Psoas muscle (tissue), 8 donors: ENCODE measurements at places on chromosomes 16 and 17. TPM values are rescaled to one million over a fixed set of nuclear protein-coding genes. Genes with fewer than 3 reads are reported as not detected.
A peak's percentile ranks its signal among the peaks of the same experiment; 100 is the strongest.

DNA sequence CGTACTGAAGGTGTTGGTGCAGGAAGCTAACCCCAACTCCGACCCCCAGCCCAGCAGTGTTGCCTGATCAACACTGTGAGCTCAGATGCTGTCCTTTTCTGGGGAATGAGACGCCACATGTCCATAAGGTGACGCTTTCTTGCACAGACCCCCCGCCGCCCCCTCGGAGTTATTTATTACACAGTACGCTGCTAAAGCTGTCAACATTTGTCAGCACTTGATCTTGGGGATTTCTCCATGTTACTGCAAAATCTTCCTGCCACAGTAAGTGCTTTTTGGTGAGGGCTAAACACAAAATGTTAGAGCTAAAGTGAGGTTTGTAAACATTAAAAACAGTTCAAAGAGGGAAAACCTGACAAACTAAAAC lies 15.9 kb downstream of the CMTM3 start:
- H3K4me1 ChIP-seq: peaks cover 29% of the 10 kb centered on the region
- DNase-seq: no peak
- peak overlapping the region; percentile 88 for H3K27ac ChIP-seq
- H3K27me3 ChIP-seq: no peaks in the 10 kb centered on the region
- no peak overlapping the region for H3K4me3 ChIP-seq

DNA sequence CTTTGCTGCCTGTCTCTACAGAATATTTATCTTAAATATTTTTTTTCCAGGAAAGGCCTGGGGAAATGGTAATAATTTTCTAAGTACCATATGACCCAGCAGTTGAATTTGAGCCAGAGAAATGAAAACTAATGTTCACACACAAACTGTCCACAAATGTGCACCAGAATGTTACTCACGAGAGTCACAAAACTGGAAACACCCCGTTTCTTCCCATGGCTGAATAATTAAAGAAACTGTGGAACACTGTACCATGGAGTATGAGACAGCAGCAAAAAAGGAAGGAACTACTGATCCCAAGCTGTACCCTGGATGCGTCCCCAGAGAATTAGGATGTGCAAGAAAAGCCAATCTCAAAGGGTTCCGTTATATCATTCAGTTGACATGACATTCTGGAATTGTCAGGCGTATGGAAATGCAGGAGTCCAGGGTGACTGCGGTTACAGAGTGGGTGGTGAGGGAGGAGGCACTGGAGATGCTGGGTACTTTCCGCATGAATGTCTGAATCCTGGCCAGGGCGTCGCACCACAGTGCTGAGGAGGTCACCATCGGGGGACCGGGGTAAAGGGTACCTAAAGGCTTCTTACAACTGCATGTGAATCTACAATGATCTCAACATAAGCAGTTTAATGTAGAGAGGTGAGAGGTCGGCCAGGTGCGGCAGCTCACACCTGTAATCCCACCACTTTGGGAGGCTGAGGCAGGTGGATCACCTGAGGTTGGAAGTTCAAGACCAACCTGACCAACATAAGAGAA lies 34.5 kb downstream of the USP22 start:
- H3K36me3 ChIP-seq: peaks cover 100% of the 10 kb centered on the region
- DNase-seq: peak; percentile 15
- H3K4me3 ChIP-seq: no peak overlapping the region
- peaks cover 3% of the 10 kb centered on the region for H3K4me1 ChIP-seq
- H3K27ac ChIP-seq: no peak overlapping the region

DNA sequence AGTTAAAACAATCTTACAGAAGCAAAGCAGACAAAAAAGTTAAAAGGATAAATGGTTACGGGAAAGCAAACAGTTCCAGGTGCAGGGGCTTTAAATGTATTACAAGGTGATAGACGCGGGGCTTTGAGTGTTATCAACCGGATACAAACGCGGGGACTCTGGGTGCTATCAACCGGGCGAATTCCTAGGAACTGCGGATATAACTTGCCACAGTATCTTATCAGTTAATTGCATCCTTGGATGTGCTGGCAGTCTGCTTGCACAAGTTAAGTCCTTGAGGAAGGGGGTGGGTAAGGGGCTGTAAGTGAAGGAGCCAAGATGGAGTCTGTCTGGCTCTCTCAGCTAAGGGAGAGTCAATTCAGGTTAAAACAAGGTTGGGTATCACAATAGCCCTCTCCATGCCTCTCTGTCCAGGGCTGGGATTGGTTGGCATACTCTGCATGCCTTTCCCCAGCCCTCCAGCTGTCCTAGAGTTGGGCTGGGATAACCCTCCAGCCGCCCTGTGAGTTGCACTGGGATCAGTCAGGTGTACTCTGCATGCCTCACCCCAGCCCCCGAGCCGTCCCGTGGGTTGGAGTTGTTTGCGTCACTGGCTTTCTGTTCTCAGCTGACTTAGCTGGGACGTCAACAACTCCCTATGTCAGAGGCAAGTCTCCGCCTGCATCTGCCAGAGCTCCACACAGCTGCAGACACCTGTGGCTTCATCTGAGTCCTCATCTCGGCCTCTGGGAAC lies 40.9 kb downstream of the TMEM235 start:
- peaks cover 10% of the 10 kb centered on the region for H3K27me3 ChIP-seq
- no peaks in the 10 kb centered on the region for H3K4me1 ChIP-seq
- H3K27ac ChIP-seq: no peak overlapping the region
- peak overlapping the region; percentile 6 for H3K4me3 ChIP-seq

GRCh38 chr17:29110372-29110757 lies 67.4 kb downstream of the PIPOX start:
- H3K4me3 ChIP-seq: no peak overlapping the region
- no peaks in the 10 kb centered on the region for H3K27me3 ChIP-seq
- peak overlapping the region; percentile 79 for H3K27ac ChIP-seq
- DNase-seq: no peak

- H3K4me1 ChIP-seq: peaks cover 4% of the 10 kb centered on the region
- no peaks in the 10 kb centered on the region for H3K27me3 ChIP-seq
- DNase-seq: no peak
- H3K27ac ChIP-seq: no peak overlapping the region
- H3K36me3 ChIP-seq: peaks cover 32% of the 10 kb centered on the region
- no peak overlapping the region for H3K4me3 ChIP-seq
These were observed 20.8 kb downstream of the UTS2R start for GRCh38 chr17:82392209-82392920.

GRCh38 chr17:28724500-28725165 lies 1.4 kb downstream of the TLCD1 start:
- H3K4me1 ChIP-seq: peaks cover 40% of the 10 kb centered on the region
- DNase-seq: no peak
- H3K27ac ChIP-seq: no peak overlapping the region

The CACNA1H gene
- 5.9 TPM for total RNA-seq

DNA sequence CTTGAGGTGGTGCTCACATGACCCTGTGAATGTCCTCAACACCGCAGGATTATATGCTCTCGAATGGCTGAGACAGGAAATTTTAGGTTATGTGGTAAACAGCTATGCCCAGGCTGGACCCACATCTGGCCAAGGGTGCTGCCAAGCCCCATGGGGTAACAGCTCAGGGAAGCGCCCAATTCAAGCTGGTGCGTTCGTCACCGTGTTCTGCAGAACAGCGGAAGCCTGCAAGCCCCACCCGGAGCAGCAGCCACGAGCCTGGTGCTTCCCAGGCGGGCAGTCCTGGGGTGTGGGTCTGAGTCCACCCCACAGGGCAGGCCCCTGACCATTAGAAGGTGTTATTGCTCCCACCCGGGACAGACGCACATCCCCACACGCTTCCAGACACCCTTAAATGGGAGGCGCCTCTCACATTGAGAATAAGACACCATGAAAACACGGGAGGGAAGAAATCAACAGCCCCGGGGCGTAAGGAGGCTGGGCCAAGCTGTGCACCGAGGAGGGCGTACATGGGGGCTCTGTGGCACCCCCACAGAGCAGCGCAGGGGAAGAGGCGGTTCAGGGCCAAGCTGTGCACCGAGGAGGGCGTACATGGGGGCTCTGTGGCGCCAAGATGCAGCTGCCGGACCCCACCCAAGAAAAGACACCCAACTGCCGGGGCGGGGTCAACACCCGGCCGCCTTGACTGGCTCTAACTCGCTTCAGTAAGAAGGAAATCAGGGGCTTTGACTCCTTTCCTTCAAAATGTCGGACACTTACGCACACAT lies 2.9 kb upstream of the CYBA start:
- H3K27me3 ChIP-seq: no peaks in the 10 kb centered on the region
- H3K4me1 ChIP-seq: peaks cover 11% of the 10 kb centered on the region
- no peak for DNase-seq
- H3K27ac ChIP-seq: no peak overlapping the region
- no peaks in the 10 kb centered on the region for H3K36me3 ChIP-seq
- H3K4me3 ChIP-seq: no peak overlapping the region

GRCh38 chr17:50611634-50612033 lies 23.0 kb upstream of the ABCC3 start:
- H3K27me3 ChIP-seq: no peaks in the 10 kb centered on the region
- H3K36me3 ChIP-seq: no peaks in the 10 kb centered on the region
- H3K4me1 ChIP-seq: no peaks in the 10 kb centered on the region
- H3K4me3 ChIP-seq: no peak overlapping the region

The OSGIN1 gene
- total RNA-seq: 24.7 TPM

GRCh38 chr17:1043601-1044251 lies 46.8 kb downstream of the TIMM22 start:
- peak overlapping the region; percentile 22 for H3K4me3 ChIP-seq
- no peaks in the 10 kb centered on the region for H3K27me3 ChIP-seq
- H3K27ac ChIP-seq: peak overlapping the region; percentile 69
- peak; percentile 54 for DNase-seq

GRCh38 chr16:62869837-62870236 lies 833.6 kb upstream of the CDH8 start:
- DNase-seq: no peak
- H3K27ac ChIP-seq: no peak overlapping the region
- no peak overlapping the region for H3K4me3 ChIP-seq
- H3K36me3 ChIP-seq: no peaks in the 10 kb centered on the region
- no peaks in the 10 kb centered on the region for H3K4me1 ChIP-seq

GRCh38 chr16:76835339-76835738 lies 355.7 kb upstream of the MON1B start:
- no peaks in the 10 kb centered on the region for H3K27me3 ChIP-seq
- no peak overlapping the region for H3K27ac ChIP-seq
- no peaks in the 10 kb centered on the region for H3K4me1 ChIP-seq
- H3K36me3 ChIP-seq: no peaks in the 10 kb centered on the region

The ASPA gene
- total RNA-seq: 2.9 TPM
